Hematopoietic multipotent progenitor cell treated with erythropoietin and hydrocortisone succinate and interleukin-3 and kit ligand, for 8 days (in vitro differentiated cells): ENCODE measurements at places on chromosomes 1 and 21.

DNA sequence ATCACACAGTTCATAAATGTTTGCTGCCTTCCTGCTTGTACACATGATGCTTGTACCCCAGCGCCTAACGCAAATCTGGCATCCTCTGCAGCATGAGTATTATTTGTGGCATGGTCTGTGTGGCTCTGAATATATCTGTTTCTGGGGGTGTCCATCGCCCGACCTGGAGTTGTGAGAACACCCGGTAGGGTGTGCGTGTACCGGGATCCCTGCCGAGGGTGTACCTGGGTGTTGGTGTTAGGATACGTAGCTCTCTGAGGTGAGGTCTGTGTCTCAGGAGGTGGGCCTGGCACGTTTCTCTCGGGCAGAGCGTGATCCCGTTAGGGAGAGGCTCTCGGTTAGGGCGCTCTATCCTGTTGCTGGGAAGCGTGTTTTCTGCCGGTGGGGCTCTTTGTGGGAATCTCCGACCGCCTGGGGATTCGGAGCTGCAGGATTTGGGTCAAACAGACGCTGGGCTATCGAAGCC, 10.4 kb upstream of the CDC20 start:
- DNase-seq: no peak

DNA sequence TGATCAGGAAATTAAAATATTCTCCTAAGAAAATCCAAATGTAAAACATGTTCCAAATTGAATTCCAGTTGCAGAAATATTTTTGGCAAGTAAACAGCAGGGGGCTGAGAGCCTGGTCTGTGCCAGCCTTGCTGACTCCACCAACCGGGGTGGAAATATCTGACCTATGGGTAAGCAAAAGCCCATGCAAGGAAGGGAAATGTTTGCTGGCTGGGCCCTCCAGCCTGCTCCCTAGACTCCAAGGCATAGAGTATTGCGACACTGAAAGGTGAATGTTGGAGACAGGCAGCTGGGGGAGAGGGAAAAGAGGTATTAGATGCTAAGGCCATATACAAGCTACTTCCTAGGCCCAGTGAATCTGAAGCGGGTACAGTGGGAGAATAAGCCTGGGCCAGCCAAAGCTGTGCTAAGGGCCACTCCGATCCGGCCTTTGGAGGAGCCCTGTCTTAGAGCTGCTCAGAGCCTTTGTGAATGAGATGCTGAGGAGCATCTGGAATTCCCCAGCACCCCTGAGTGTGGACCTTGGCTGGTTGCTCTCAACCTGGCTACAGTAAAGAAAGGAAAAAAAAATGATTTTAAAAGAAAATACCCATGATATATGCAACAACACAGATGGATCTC, 24.9 kb upstream of the ATP1B1 start:
- DNase-seq: no peak

GRCh38 chr1:37948841-37949240, 2.0 kb upstream of the INPP5B start:
- DNase-seq: peak; percentile 13

DNA sequence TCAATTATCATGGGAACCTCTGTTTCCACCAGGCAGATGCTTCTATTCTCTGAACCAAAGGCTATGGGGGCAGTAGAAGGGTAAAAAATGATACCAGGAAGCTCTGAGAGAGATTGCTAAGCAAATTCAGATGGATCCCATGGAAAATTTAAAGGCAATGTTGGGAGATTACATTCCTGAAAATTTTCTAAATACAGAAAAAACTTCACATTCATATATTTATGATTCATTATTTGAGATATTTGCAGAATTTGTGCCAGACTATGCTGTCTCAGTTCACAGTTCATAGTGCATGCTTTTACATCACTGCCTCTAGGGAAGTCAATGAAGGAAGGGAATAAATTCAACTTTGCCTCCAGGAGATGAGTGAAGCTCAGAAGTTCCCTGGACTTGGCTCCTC, 57.5 kb downstream of the KCNT2 start:
- no peak for DNase-seq

GRCh38 chr1:67350783-67351182, 43.1 kb downstream of the IL12RB2 start:
- no peak for DNase-seq

DNA sequence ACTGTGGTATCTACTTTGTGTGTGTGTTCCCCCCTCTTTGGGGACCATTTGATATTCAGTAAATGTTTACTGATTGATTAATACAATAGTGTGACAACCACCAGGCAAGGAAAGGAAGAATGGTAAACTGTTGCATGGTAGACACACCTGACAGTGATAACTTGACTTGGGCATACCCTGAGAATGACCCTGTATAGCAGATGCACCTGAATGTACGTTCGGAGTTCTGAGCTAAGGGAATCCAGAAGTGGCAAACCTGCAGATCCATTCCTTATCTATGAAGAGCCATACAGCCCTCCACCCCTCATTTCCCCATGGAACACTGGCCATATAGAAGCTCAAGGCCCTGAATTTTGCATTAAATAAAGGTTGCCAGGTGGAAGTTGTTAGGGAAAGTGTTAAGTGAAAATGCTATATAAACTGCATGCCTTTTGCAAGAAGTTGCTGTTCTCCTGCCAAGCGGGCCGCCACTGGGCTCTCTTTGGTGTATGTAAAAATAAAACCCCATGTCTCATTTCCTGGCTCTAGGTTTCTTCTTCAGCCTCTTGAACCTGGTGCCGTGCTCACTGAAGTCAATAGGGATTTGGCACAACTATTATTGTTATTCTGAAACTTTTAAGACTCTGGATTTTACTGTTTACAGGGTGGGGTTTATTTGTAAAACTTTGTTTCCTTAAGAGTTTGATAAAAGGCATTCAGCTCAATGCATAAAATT, 32.6 kb upstream of the DENND1B start:
- no peak for DNase-seq

DNA sequence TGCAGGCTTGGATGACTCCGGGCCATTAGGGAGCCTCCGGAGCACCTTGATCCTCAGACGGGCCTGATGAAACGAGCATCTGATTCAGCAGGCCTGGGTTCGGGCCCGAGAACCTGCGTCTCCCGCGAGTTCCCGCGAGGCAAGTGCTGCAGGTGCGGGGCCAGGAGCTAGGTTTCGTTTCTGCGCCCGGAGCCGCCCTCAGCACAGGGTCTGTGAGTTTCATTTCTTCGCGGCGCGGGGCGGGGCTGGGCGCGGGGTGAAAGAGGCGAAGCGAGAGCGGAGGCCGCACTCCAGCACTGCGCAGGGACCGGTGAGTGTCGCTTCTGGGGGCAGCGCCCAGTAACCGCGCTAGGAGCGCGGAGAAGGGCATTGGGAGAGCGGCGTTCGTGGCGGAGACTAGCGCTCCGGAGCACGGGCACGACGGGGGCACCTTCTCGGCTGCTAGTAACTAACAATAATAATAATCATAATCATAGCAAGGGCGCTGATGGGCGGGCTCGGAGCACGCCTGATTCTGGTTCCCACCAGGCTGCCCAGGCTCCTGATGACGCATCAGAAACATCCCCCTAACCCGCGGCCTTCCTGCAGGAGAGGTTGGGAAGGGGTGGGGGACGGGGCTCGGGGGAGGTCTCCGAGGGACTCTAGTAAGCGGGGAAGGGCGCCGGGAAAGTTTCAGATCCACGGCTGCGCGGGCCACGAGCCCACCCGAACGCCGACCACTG, at the start of gene MX1:
Gene MX1 (plus strand): TSS at position 286 of the 722 bp plus-strand sequence. CDS start 5,832 bp downstream, outside the sequence.
- DNase-seq: no peak

DNA sequence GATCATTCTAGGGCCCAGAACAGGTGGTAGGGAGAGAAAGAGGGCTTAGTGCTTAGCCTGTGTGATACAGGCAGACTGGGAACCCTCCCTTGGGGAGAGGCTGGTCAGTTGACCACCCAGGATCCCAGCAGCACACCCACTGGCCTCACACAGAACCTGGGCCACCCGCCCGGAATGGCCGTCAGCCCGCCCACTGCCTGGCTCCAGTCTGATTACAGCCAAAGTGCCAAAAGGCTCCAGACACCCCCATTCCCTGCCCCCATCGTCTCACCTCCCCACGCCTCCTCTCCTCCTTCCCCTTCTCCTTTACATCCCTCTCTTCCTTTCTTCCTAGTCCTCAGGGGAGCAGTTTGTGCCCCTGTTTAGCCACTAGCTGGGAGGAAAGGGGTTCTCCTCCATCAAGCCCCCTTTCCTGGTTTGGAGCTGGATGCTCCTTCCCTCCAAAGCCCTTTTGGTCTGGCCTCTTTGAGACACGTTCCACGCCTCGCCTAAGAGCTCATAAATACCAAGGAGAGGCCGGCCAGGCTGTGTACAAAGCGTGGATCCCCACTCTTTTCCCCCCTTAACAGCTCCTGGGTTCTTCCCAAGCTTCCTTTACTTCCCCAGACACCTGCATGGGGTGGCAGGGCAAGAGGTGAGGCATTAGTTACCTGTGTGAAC, 4.6 kb upstream of the WNT2B start:
- no peak for DNase-seq

DNA sequence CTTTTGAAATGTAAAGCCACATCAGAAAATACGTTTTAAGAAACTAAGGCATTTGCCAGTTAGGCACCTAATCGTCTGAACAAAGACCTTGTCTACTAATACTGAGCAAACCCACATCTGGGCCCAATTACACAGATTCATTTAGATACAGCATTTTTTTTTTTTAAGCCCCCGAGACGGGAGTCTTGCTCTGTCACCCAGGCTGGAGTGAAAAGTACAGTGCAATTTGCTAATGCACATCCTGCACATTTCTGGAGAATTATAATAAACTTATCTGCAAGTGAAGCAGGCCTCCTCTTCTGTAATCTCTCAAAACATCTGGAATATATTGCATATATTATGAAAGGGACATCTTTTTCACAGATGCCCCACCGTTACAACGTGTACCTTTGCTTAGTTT, 3.3 kb downstream of the RSRP1 start:
- peak; percentile 25 for DNase-seq

GRCh38 chr1:45213892-45214291, 7.5 kb upstream of the ZSWIM5 start:
- DNase-seq: no peak

DNA sequence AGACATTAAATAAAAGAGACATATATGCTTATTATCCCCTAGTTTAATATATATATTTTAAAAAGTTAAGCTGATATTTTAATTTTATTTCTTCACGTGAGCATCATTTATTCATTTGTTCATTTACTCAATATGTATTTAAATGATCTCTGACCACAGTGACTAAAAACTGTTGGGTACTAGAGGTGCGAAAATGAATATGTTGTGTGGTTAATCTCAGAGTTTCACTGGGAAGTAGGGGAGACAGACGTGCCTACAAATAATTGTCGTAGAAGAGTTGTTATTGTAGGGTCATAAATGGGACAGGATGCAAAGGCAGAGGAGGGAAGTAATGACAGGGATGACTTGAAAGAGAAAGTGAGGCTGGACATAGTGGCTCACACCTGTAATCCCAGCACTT, 213.0 kb upstream of the CACYBP start:
- no peak for DNase-seq
